ENCODE measurements at places on chromosomes 4 and X.

DNA sequence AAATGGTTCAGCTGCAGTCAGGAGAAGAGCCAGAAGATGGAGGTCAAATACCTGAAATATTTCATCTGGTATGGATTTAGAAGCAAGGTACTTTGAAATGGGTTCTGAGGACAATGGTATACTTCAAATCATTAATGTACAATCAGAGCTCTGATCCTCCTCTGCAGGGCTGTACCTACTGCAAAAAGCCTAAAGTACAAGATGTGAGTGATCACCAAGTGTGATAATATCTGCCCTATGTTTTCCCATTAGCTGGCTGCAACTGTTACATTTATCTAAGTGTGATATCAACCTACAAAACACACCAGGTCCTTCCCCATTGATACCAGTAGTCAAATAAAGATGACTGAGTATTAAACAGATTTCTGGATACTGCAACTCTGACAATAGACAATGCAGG, 25.1 kb downstream of the HDX start:
- no peak for DNase-seq

- DNase-seq: no peak
These were observed 241.1 kb downstream of the GRXCR1 start for GRCh38 chr4:43133566-43133965.

DNA sequence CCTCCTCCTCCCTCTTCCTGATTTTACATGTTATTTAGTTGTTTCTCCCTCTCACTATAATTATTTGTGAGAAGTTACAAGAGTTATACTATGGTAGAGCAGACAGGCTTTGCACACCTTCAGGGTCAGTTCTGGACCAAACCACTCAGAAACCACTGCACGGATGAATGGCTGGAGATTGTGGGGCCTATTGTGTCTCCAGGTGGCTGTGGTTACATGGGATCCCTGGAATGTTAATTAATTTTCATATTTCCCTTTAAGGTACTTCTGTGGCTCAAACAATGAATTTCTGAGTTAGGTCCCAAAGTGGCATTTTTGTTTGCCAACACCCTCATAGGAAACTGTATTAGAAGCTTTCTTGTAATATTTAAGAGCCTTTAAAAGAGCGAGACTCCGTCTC, 151.9 kb downstream of the BMPR1B start:
- DNase-seq: no peak

- DNase-seq: no peak
These were observed 20.4 kb downstream of the TMEM271 start for GRCh38 chr4:555566-556275.

DNA sequence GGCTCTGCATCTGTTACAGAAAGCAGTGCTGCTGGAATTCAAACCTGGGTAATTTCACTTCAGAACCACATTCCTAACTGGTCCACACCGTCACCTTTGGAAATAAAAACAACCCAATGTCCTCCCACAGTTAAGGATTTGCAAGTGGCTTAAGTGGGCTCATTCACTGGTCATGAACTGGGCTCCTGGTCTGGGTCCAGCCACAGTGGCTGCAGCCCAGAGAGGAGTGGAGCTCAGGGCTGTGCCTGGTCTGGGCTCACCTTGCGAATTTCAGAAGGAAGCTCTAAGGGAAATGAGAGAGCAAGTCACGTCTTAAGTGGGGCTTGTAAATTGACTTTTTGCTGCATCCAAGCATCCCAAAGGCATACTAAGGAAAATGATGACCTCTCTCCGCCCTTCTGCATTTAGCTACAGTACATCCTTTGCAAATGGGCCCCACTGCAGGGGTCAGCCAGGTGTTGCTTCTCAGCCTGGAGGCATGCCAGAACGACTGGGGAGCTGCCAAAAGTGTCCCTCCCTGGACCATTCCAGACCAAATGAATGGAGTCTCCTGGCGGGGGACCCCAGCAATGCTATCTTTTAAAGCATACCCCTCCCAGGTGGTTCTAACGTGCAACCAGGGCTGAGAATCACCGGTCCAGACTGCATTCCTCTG, 25.6 kb upstream of the CRMP1 start:
- no peak for DNase-seq

GRCh38 chrX:149453030-149453429, 52.1 kb downstream of the IDS start:
- DNase-seq: no peak

DNA sequence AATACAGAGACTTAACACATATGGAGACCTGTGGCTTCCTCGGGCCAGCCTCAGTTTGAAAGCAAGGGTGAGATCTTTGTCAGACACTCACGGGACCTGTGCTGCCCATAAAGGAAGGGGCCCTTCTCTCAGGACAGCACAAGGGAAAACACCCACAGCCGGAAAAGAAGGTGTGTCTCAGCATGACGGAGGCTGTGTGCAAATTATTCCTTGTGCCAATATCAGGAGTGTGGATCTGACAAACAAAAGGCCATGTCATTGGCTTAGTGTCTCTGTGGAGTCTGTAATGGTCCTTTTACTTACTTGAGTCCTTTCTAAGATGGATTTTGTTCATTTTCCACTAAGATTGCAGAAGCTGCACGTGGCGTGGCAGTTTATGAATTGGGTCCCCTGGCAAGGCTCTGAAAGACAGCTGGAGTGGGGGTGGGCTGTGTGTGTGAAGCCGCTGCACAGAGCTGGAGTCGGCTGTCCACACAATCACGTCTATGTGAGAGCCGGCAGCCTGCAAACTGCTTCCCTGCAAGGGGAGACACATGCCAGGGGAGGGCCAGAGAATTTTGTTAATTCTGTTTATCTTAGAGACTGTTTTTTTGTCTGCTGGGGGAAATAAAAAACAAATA, 1.9 kb downstream of the ENPP6 start:
- no peak for DNase-seq

All from stimulated activated CD8-positive, alpha-beta memory T cell treated with anti-CD3 and anti-CD28 coated beads, Interleukin-12 subunit alpha, Interleukin-12 subunit beta, amount 100 ng/mL, for 4 hours (primary cell).